NCI-H187 (cell line): ENCODE measurements at places on chromosomes 2 and 18.

- no peak for DNase-seq
Measured at GRCh38 chr2:124325667-124326440, 300.8 kb downstream of the CNTNAP5 start.

DNA sequence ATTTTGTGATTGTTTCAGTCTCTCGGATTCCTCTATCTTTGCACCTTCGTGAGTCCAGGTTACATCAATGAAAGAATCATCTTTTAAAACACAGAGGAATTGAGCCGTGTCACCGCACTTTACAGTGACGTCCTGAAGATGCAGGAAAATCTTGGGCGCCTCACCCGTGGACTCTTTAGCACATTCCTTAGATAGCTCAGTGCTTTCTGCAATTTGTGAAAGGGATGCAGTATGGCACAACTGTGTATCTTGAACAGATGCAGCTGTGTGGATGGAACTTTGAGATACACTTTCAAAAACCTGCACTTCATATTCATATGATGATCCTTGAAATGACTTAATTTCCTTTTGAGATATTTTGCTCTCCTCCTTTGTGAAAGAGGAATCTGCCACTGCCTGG, 50.9 kb downstream of the TTN start:
- DNase-seq: no peak

- DNase-seq: no peak
Measured at GRCh38 chr2:10075571-10076209, 4.5 kb downstream of the CYS1 start.

- DNase-seq: no peak
Measured at GRCh38 chr18:29181151-29181901, 1004.4 kb upstream of the CDH2 start.

DNA sequence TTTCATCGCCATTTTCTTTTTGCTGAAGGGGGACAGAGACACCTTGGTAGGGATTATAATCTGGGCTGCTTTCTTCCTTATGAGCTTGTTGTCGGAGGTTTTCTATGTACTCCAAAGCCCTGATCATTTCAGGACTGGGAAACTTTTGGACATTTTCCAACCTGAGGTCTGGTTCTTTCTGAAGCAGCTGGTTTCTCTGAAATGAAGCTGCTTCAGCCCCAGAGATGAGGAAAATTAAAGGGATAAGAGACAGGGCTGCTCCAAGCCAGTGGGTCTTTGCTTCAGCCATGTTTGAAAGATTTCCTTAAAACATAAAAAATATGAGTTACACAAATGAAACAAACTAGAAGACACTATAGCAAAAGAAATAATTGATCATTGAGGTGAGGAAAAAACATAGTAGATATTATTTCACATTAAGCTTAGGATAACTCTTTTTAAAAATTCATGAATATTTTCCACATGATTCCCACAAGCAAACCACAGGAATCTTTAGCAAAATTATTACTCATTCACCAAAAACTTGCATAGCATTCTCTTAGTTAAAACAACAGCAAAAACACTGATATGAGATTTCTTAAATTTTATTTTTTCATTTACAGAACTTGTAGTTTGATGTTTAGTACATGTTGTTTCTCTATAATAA, 3.0 kb downstream of the SCG2 start:
- DNase-seq: no peak

- no peak for DNase-seq
Measured at GRCh38 chr2:126729896-126730295, 73.9 kb downstream of the GYPC start.

DNA sequence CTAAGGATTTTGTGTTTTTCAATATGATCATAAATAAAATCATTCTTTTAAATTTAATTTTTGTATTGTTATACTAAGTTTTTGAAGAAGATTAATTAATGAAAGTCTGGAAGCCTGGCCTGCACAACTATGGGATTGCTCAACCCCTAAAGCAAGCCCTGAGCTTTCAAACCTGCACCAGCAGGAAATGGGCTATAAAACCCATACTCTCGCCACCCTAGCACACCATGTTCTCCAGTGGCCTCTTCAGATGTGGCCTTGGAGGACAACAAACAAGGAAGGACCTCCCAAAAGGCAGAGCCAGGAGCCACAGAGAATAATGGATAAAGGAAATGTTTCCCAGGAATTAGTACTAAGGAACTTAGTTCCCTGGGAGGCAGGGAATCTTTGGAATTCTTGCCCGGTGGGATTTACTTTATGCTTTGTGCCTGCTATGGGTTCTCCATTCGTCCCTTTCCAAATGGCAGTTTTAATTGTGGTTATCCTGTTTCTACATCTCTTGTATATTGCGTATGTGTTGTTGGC, 212.5 kb downstream of the ZFP36L2 start:
- no peak for DNase-seq

DNA sequence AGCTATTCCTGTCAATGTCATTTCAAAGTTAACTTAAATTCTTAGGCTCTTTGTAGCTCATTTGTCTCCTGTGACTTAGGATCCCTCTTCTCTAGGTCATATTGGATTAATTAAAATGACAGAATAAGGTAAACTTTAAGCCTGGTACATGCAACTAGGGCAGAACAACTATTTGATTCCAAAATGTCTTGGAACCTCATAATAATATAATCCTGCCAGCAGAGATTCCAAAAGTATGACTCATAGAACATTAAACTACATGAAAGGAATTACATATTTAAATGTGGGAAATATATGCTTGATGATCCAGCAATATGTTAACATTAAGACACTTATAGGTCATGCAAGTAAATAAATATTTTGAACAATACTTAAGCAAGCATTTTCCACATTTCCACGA, 63.3 kb downstream of the COL3A1 start:
- no peak for DNase-seq

DNA sequence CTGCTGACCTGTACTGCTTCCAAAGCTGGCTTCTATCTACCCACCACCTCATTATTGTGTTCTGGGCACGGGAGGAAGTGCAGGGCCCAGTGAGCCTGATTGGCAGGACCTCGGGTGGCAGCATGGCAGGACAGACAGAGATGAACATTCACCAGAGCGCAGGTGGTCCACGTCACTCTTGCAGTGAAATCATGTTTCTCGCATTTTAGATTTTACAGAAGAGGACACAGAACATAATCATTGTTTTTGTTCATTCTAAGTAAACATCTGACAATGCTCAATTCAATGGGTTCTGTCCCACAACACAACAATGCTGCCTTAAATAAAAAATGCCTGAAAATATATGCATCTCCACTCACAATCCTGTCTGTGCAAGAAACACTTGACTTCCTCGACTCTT, 11.5 kb upstream of the BIN1 start:
- no peak for DNase-seq

- DNase-seq: no peak
Measured at GRCh38 chr2:230205034-230205433, 14.8 kb downstream of the SP110 start.

DNA sequence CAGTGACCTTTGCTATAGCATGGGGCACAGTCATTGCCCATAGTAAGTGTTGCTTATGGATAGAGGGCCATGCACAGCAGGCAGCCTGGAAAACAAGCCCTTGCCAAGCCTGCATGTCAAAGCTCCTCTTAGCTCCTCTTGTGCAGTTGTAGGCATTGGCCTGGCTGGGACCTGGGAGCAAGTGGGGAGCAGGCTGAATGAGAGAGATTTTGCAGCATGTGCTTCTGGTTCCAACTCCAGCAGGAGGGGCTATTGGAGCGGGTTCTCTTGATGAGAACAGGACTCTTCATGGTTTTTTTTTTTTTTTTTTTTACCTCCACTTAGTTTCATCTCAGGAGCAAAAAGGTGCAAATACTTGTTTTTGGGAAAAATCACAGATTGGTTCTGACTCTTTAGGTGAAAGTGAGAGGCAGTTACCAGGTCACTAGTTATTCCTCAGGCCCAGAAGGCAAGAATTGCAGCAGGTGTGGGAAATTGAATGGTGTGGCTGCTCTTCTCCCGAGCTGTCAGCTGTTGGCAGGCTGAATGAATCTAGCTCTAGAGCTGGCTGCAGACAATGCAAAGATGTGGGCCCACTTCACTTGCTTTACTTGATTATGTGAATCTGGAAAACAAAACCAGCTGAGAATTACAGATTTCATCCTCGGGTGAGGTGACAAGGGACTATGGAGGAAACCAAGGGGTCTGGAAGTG, 95.9 kb downstream of the MAP4K4 start:
- no peak for DNase-seq

- no peak for DNase-seq
Measured at GRCh38 chr18:44090453-44090852, 590.2 kb upstream of the SETBP1 start.

DNA sequence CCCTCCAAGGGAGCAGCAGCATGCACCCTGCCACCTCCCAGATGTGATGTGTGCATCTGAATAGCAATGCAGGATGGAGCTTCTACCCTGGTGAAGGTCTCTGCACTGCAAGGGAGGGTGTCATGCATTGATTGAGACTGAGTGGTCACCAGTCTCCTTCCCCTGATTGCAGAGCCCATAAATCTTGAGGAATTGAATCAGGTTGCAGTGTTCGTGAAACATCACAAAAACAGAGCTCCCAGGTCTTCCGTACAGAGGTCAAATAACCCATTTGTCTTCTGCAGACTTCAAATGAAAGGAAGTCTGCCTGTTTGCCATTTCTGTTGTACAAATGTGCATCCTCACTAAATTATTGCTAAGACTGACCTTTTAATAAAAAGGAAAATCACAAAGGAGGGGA, 136.8 kb downstream of the WDSUB1 start:
- DNase-seq: no peak

- DNase-seq: no peak
Measured at GRCh38 chr2:218329826-218330593, 26.6 kb upstream of the CATIP start.

DNA sequence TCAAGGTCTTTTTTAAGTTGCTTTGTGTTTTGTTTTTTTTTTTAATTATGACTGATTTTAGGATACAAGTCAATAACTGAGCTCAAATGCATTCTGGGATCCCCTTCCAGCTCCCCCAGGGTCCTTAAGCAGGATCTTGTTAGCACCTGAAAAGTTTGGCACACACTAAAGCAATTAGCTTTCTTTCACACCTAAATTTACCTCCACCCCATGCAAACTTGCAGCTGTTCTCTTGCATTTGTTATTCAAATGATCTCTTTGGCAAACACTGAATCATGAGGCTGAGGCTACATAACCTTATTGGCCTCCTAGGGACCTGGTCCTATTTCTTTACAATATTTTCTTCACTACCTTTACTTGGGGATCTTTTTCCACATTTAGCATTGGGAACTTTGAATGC, 2026.1 kb upstream of the CELF4 start:
- no peak for DNase-seq

GRCh38 chr2:102069311-102069974, 73.1 kb upstream of the IL1R1 start:
- DNase-seq: no peak

DNA sequence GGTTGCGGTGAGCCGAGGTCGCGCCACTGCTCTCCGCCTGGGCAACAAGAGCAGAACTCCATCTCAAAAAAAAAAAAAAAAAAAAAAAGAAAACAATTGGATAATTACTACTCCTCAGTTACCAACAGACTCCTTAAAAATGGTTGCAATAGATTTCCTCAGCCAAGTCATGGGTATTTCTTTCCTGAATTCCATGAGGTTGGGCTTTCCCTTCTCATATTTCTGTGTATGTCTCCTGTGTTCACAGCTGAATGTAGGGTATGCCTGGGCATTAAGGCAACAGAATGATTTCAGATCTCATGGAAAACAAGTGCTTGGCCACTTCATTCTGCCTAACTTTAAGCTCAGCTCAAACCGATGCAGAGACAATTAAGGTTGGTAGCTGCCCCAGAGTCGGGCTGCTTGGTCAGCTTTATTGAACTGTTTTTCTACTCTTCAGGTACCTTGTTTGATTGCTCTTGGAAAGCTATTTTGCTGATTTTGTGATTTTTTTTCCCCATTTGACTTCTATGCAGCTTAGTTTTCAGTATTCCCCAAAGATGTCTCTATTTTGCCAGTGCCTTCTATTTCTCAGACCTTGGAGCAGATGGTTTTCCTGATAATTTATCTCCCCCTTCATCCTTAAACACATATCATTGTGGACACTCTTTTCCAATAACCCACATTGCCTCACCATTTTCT, 24.8 kb downstream of the KIF5C start:
- no peak for DNase-seq

DNA sequence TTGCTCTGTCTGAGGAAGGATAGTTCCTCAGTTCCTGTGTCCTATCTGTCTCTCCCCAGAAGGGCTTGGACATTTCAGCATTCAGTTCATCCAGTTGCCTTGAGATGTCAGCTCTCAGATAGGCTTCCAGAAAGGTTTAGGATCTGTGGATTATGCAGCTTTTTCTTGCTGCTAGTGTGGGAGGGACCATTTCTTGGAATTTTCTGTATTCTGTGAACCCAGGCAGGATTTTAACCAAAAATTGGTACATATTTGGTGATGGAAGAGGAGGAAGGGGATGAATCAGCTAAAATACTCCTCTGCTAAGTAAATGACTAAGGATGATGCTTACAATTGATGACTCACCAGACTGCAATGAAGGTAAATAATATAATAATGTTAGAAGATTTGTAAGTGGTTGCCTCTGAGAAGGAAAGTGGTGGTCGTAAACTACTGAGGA, 58.6 kb upstream of the DOCK10 start:
- no peak for DNase-seq

DNA sequence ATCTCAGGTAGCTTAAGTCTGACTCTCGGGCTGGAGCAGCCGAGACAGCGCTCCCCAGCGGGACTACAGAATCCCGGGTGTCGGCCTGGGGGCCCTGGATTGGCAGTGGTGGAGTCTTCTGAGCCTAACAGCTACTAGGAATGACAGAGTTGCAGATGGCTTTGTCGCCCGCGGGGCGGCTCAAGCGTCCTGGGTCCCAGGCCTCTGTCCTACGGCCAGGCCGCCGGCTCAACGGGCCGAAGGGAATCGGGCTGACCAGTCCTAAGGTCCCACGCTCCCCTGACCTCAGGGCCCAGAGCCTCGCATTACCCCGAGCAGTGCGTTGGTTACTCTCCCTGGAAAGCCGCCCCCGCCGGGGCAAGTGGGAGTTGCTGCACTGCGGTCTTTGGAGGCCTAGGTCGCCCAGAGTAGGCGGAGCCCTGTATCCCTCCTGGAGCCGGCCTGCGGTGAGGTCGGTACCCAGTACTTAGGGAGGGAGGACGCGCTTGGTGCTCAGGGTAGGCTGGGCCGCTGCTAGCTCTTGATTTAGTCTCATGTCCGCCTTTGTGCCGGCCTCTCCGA, 8.8 kb downstream of the SIX2 start:
- DNase-seq: no peak

- DNase-seq: no peak
Measured at GRCh38 chr2:159144776-159145614, 141.5 kb downstream of the WDSUB1 start.

DNA sequence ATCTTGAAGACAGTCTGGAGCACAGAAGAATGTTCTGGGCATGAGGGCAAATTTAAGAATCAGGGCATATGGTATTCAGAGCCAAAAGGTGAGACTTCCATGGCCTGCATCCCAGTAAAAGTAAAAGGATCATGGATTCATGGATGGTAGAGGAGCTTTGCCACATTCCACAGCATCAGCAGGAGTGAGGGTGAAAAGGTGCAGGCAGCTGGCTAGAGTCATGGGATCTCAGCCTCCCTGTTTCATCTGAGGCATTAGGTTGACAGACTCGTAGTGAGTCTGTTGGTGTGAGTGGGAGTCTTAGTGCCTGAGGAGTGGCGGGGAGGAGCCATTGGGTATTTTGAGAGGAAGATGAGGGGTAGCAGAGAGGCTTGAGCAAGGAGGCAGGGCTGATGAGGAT, 301.6 kb downstream of the CYP26B1 start:
- DNase-seq: no peak
